Foreskin keratinocyte (primary cell): ENCODE measurements at places on chromosomes 13 and 19.

DNA sequence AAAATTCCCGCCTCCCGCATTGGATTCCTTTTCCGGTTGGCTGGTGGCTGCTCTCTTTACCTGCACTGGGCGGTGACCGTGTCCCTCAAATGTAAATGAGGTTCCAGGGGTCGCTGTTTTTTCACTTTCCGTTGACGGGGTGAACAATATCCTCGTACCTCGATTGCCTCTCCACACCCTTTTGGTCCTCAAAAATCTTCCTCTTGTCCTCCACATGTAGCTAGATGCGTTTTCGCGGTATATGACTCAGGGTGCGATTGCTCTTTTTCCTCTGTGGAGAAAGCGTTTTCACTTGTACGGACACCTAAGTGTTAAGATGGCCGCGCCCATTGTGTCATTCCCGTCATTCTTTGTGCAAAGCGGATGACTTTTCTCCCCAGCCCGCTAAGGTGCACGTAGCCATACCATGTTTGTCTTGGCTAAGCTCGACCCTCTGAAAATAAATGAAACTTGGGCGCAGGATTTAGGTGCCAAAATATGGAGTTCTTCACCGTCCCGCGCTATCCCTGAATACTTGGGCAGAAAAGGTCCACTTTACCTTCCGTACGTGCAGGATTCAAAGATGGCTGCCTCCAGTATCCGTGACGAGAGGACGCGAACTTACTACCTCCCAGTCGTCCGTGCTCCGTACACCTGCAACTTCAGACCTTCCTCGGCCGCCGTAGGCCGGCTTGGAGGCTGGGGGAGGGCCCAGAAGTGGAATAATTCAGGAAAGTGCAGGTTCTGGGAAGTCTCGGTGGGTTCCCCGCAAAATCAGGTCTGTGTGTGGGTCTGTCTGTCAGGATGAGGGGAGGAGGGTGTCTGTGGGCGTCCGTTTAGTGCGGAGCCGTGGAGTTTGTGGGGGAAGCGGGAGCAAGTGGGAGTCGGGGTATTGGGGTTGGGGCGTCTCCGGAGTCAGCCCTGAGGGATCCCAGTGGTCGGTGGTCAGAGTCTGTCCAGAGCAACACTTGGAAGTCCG lies at the start of gene ZNF613:
ZNF613 (plus strand) TSS at position 689 of the 958 bp plus-strand sequence. CDS start 8,749 bp downstream, outside the sequence.
- peak; percentile 97 for DNase-seq

- no peak for DNase-seq
Measured at GRCh38 chr19:43510713-43511112, 6.2 kb upstream of the PHLDB3 start.

DNA sequence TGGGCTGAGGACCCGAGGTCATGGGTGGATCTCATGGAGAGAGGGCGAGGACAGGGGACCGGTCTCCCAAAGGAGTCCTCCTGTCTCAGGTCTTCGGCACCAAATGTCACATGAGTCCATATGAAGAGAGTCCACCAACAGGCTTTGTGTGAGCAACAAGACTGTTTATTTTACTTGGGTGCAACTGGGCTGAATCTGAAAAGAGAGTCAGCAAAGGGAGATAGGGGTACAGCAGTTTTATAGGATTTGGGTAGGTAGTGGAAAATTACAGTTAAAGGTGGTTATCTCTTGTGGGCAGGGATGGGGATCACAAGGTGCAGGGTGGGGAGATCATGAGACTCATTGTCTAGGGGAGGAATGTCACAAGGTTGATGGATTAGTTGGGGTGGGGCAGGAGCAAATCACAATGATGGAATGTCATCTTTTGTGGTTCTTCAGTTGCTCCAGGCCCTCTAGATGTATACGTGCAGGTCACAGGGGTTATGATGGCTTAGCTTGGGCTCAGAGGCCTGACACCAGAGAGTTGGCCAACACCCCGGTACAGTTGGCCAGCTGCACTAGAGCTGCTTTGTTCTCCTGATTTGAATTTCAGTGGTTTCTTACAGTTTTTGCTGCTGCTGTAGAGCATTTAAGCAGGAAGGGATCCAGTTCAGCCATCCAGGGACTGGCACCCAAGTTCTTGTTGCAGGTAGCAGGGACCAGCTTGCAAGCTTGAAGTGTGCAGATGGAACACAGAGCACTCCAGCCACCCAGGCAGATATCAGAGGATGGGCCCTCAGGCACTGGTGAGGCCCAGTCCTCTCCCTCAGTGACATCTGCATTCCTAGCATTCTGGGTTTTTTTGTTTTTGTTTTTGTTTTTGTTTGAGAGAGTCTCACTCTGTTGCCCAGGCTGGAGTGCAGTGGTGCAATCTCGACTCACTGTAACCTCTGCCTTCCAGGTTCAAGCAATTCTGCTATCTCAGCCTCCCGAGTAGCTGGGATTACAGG lies 26.4 kb upstream of the IGFL1 start:
- DNase-seq: no peak

GRCh38 chr19:17706750-17707181 lies 12.5 kb upstream of the MAP1S start:
- DNase-seq: no peak

- no peak for DNase-seq
Measured at GRCh38 chr13:94662274-94662945, 49.9 kb downstream of the SOX21 start.

- DNase-seq: no peak
Measured at GRCh38 chr13:23858546-23858945, 30.7 kb downstream of the MIPEP start.

DNA sequence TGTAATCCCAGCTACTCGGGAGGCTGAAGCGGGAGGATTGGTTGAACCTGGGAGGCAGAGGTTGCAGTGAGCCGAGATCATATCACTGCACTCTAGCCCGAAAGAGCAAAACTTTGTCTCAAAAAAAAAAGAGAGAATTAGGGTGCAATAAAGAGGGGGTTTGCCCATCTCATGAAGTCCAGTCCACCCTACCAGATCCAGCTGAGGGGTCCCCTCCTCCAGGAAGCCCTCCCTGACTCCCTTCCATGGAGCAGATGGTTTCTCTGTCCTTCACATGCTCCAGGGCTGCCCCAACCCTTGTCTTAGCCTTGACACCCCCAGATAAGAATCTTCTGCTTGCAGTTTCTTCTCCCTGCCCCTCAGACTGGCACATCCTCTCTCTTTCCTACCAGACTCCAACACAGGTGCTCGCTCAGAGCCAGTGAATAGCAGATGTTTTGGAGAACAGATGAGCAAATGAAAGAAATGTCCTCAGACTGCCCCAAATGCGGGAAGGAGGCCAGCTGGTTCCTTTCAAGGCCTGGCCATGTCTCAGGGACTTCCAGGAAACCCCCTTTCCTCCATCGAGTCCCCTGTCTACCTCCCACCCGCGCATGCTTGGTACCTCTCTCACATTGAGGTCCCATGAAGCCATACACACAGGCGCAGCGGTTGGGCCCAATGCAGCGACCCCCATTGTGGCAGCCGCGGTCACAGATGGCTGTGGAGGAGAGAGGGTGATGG lies 5.0 kb downstream of the FBN3 start:
- no peak for DNase-seq

GRCh38 chr13:41614671-41615527 lies 157.5 kb downstream of the RGCC start:
- no peak for DNase-seq

DNA sequence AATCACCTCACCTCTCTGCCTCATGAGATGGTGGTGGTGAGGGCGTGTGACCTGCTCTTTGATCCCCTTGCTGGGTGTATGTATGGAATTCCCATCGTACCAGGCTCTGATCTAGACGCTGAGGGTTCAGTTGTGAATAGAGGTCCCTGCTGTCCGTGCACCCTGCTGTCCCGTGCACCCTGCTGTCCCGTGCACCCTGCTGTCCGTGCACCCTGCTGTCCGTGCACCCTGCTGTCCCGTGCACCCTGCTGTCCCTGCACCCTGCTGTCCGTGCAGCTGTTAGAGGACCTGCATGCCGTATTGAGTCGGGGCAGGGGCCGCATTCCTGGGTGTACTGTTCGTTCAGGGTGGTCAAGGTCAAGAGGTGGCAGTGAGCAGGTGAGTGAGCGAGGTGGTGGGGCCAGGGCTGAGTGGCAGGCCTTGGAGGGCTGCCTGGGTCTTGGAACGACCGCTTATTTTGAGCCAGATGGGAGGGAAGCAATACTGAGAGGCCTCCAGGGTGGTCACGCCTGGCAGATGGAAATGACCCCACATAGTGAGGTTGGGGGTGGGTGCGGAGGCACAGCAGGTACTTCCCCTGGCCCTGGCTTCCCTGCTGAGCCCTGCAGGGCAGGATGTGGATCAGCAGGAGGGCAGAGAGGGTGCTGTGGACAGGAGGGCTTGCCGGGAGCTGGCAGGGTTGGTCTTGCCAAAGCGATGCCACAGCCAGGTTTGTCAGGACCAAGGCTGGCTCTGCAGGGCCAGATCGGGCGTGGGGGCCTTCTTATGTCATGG lies 4.6 kb upstream of the EPN1 start:
- DNase-seq: no peak

DNA sequence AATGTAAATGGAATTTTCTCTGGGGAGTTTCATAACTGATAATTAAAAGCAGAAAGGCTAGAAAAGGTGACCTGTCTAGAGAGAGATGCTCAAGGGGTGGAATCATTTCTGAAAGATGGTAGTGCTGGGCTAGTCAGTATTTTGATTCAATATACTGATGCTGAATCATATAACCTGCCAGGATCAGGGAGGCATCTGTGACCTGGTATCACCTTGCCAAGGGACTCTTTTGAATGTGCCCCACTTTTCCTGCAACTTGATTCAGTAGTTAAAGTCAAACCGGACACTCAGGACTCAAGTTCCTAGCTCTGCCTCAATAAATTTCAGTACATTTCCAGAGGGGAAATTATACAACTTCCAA lies 15.8 kb downstream of the LCP1 start:
- DNase-seq: no peak

GRCh38 chr13:69300131-69300530 lies 807.5 kb upstream of the ATXN8OS start:
- DNase-seq: no peak

- peak; percentile 80 for DNase-seq
Measured at GRCh38 chr19:47240996-47241918, 10.3 kb upstream of the BBC3 start.

DNA sequence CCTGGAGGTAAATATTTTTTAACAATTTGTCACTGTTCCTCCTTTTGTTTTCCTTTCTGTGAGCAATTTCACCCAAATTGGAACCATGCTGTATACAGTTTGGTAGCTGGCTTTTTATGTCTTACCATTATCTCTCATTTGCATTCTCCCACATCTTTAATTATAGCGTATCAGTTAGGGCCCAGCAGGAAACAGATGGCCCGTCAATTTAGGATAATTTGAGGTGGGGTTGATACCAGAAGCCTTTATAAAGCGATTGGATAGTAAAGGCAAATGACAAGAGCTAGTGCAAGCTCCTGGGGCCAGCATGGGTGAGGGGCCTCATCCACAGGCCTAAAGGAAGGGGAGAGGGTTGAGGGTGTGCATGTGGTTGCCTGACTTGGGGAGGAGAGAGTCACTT lies 3.8 kb upstream of the IFNL4 start:
- no peak for DNase-seq

DNA sequence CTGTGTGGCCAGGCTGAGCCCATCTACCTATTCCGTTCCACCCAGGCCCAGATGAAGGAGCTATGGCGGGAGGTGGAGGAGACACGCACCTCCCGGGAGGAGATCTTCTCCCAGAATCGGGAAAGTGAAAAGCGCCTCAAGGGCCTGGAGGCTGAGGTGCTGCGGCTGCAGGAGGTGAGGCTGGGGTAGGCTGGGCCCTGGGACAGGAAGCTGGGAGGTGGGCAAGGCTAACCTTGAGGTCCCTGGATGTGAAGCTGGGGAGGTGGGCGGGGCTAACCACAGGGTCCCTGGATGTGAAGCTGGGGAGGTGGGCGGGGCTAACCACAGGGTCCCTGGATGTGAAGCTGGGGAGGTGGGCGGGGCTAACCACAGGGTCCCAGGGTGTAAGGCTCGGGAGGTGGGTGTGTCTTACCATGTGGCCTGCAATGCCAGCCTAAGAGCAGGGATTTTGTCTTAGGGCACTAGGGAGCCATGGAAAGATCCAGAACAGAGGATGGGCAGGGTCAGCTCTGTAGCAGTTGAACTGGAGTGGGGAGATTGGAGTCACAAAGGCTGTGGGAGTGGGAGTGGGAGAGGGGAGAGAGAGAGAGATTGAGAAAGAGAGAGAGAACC lies 36.9 kb downstream of the KCNC3 start:
- no peak for DNase-seq

DNA sequence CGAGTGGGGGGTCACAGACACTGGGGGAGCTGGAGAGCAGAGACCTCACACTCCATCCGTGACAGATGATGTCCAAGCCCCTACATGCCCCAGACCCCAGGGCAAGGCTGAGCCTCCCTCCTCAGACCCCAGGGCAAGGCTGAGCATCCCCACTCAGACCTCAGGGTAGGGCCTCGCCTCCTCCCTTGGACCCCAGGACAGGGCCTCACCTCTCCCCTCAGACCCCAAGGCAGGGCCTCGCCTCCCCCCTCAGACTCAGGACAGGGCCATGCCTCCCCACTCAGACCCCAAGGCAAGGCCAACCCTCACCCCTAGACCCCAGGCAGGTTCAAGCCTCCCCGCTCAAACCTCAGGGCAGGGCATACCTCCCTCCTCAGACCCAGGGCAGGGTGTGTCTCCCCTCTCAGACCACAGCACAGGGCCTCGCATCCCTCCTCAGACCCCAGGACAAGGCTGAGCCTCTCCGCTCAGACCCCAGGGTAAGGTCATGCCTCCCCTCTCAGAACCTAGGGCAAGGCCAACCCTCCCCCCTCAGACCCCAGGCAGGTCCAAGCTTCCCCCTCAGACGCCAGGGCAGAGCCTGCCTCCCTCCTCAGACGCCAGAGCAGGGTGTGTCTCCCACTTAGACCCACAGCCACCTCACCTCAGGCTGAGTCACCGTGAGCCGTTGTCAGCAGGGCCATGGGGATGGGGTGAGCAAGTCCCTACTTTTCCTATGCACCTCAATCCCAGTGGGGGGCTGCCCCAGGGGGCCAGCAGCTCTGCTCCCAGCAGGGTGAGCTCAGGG lies 1.7 kb upstream of the S1PR4 start:
- peak; percentile 91 for DNase-seq

DNA sequence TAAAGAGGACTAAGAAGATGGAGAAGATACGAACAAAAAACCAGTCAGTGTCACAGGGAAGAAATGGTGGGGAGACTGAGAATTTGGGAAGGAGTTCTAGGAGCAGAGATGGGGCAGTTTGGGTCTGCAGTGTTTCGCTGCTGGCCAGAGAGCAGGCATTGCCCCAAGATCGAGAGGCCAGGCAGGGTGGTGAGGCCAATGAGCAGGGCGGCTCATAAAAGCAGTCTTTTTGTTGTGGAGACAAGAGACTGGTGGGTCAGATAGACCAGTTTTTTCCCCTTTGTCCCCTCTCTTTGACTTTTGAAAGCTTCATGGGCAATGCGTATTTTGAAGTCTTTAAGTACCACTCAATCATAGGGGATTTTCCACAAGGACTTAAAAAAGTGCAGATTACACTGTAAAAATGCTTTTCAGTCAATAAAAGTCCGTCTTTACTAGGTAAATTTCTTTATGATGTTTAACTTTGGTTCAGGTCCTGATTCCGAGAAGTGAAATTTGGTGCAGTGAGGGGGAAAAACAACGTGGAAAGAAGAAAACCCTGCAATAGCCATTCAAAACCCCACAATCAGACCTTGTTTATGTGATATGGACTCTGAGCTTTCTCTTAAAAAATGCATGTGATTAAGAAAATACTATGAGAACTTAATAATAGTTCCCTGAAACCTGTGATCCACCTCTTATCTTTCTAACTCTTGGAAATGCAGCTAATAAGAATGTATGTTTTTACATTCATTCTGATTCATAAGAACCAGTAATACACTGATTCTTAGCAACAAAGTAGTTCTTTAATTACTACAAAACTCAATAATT lies 338.9 kb downstream of the KLF5 start:
- DNase-seq: no peak

- peak; percentile 89 for DNase-seq
Measured at GRCh38 chr19:1252221-1252820, 3.9 kb downstream of the MIDN start.

- no peak for DNase-seq
Measured at GRCh38 chr13:110676595-110677587, 29.0 kb downstream of the CARS2 start.
